ENCODE measurements at places on chromosomes 16 and 17.

DNA sequence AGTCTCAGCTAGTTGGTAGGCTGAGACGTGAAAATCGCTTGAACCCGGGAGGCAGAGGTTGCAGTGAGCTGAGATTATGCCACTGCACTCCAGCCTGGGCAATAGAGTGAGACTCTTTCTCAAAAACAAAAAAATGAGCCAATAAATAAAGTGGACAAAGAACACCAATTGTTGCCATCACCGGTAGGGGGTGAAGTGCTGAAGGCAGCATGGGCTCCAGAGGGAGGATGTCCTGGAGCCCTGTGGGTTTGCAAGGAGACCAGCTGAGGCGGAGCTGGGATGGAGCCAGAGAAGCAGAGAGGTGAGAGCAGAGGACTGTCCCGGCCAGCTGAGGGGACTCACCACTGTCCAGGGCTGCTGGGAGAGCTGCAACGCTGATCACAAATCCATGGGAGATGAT lies 13.8 kb downstream of the CHST6 start:
- no peak for DNase-seq

DNA sequence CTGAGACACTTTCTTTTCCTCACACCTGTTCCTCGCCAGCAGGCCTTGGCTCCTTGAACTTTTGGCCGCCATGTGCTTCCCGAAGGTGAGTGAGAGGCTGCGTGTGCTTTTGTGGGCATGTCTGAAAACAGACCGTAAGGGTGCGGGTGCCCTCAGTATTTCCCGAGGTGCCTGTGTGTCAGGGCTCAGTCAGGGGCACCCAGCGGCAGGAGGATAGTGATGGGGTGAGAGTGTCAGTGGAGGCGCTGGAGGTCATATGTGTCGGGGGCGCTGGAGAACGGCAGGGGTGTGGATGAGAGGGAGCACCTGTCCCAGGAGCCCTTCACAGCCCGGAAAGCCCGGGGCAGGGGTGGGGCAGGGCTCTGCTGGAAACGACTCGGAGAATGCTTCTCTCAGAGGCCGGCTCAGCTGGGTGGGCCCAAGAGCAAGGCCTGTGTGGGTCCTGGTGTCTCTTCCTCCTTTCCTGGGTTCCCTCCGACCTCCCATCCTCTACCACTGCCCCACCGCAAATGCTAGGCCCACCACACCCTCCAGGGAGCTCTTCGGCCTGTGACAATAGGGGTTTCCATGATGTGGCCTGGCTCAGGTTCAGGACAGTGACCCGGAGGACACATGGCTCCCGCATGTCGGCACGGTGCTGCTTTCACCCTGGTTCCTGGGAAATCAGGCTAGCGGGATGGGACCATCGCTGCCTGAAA lies 451 bp downstream of the IL32 start:
- DNase-seq = no peak

GRCh38 chr17:13931800-13932460 lies 137.4 kb upstream of the COX10 start:
- DNase-seq = no peak

DNA sequence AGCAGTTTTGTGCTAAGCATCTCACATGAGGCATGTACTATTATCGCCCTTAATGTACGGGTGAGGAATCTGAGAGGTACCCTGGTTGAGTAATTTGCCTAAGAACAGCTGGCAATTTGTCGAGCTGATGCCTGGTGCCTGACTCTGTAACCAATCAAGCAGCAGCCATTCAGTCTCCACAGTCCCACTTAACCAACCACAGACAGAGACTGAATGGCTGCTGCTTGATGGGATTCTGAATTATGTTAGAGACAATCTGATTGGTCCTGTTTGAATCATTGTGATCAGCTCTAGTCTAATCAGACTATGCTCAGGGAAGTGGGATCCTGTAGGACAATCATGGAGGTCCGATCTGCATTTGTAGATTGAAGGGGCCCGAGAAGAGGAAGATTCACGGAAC lies 447.0 kb downstream of the SHISA9 start:
- no peak for DNase-seq

DNA sequence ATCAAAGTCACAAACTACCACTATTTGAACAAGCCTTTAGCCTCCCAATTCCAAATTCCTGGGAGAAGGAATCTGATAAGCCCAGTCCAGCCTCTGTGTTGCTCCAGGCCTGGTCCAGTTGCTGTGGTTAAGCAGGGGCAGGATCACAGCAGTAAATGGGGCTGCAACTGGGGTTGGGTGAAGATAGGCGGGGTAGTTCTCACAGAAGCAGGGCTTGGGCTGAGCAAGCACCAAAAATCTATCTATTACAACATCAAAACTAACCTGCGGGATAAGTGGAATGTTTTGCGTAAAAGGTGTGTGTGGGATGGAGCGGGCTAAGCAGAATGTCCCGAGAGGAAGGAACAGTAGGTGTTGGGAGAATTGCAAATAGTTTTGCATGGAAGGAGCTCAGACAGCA lies 23.0 kb upstream of the RNF135 start:
- no peak for DNase-seq

DNA sequence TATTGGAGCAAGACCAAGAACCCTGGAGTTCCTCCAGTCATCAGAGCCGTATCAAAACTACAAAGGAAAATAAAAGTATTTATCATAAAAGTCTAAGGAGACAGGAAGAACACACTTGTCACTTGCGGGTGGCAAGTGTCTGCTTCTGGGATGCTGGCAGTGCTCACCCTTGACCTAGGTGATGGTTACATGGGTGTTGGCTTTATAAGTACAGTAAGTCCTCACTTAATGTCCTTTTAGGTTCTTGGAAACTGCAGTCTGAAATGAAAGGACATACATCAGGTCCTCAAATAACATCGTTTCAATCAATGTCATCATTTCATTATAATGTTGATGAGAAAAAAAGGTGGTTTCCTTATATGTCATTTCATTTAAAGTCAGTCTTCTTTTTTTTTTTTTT lies 3.0 kb upstream of the AIPL1 start:
- no peak for DNase-seq

DNA sequence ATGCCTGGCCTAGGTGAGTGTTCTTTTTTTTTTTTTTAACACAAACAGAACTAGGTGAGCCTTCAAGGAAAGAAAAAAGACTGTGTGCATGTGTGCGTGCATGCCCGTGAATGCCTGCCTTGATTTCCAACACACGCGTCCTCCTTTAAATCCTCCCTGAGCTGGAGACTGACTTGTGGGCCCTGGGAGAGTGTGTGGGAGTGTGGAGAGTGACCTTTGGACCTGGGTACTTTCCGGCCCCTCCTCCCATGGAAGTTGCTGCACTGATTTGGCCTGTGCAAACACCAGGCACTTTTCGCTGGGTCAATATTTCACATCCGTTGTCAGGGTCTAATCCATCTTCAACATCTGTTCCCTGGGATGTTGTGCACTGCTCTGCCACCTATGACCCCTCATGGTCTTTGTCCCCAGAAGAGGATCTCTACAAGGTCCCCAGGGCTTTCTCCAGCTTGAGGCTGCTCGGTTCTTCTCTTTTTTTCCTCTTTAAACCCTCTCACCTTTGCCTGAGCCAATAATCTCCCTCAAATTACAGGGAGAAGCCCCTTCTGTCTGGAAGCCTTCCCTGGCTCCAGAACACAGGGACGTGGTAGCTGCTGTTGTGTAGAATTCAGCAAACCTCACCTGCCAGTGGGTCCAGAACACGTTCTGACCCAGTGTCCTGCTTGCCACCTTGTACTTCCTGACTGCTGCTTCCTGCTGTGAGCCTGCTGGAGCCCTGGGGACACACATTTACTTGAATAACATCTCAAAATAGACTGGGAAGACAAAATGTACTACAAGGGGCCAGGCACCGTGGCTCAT lies 20.8 kb upstream of the ATP5MC1 start:
- no peak for DNase-seq

DNA sequence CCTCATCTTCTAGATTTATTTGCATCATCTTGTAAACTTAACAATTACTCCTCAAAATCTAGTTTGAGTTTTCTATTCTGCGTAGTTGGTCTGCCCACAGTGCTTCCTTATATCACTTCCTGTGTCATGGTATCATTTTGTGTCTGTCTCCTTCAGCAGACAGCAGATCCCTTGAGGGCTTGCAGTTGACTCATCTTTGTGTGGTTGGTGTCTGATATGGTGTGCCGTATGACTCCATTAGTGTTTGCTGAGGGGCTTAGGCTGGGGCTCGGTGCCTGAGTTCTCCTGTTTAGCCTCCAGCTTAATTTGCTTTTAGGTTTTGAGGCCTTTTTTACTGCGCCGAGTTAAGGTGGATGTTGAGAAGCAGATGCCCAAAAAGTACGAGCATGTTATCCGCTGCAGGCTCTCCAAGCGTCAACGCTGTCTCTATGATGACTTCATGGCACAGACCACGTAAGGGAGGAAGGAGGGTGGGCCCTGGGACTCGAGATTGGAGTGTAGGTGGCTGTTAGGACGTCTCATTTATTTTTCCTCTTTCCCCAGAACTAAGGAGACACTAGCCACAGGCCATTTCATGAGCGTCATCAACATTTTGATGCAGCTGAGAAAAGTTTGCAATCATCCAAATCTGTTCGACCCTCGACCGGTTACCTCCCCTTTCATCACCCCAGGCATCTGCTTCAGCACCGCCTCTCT lies 16.9 kb downstream of the SRCAP start:
- peak; percentile 35 for DNase-seq

All from CD4-positive, alpha-beta T cell treated with Interleukin-6 at 100 ng/mL for 8 hours (primary cell).